ENCODE measurements at places on chromosomes 6 and 20. TPM values are rescaled to one million over a fixed set of nuclear protein-coding genes. Genes with fewer than 3 reads are reported as not detected.
A peak's percentile ranks its signal among the peaks of the same experiment; 100 is the strongest.

DNA sequence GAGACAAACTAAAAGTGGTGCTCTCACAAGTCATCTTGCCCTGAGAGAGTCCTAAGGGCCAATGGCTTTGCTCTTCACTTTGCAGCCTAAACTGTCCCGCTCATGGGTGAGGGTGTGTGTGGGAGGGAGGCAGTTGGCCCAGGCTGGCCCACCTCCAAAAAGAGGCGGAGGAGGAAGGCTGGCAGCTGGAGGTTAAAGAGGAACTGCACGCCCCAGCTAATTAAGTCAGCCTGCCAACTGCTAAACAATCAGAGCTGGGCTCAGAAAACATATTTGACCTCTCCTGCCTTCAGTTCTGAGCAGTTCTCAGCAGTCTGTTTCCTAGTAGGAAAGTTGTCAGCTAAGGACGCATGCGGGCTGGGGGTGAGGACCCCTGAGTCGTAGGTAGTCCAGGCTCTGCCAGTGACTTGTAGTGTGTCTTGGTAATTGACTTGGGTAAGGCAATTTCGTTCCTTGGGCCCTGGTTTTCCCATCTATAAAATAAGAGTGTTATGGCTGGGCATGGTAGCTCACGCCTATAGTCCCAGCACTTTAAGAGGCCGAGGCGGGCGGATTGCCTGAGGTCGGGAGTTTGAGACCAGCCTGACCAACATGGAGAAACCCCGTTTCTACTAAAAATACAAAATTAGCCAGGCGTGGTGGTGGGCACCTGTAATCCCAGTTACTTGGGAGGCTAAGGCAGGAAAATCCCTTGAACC, 17.0 kb downstream of the GSS start:
- DNase-seq = peak; percentile 27
- H3K27me3 ChIP-seq = no peaks in the 10 kb centered on the region
- no peak overlapping the region for H3K27ac ChIP-seq
- H3K4me3 ChIP-seq = no peak overlapping the region

- no peaks in the 10 kb centered on the region for H3K36me3 ChIP-seq
- H3K4me1 ChIP-seq = no peaks in the 10 kb centered on the region
- H3K27ac ChIP-seq = no peak overlapping the region
- H3K27me3 ChIP-seq = no peaks in the 10 kb centered on the region
- no peak overlapping the region for H3K4me3 ChIP-seq
- no peak for DNase-seq
These were observed 490.9 kb upstream of the JARID2 start for GRCh38 chr6:14754751-14755513.

DNA sequence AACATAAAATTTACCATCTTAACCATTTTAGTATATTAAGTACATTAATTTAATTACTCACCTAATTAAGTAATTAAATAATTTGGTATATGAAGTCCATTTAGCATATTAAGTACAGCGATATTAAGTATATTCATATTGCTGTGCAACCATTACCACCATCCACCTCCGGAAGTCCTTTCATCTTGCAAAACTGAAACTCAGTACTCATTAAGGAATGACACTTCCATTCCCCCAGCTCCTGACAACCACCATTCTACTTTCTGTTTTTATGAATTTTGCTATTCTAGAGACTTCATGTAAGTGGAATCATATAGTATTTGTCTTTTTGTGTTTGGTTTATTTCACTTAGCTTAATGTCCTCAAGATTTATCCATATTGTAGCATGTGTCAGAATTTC, 61.1 kb upstream of the GTSF1L start:
- H3K4me3 ChIP-seq = no peak overlapping the region
- H3K4me1 ChIP-seq = no peaks in the 10 kb centered on the region
- DNase-seq = no peak
- H3K27me3 ChIP-seq = no peaks in the 10 kb centered on the region

GRCh38 chr6:155426408-155426945, 29.2 kb downstream of the NOX3 start:
- H3K27ac ChIP-seq = no peak overlapping the region
- H3K27me3 ChIP-seq = no peaks in the 10 kb centered on the region
- no peak overlapping the region for H3K4me3 ChIP-seq
- H3K4me1 ChIP-seq = no peaks in the 10 kb centered on the region
- DNase-seq = no peak

GRCh38 chr6:44010411-44011349, 116.6 kb downstream of the MRPL14 start:
- H3K4me3 ChIP-seq = no peak overlapping the region
- DNase-seq = peak; percentile 19
- no peaks in the 10 kb centered on the region for H3K36me3 ChIP-seq
- no peaks in the 10 kb centered on the region for H3K4me1 ChIP-seq
- H3K27me3 ChIP-seq = no peaks in the 10 kb centered on the region
- peak overlapping the region; percentile 53 for H3K27ac ChIP-seq

TAB2 gene
- 93.6 TPM for total RNA-seq

GRCh38 chr6:137019476-137020272, 25.1 kb downstream of the IL20RA start:
- no peak overlapping the region for H3K27ac ChIP-seq
- H3K36me3 ChIP-seq = no peaks in the 10 kb centered on the region
- H3K4me1 ChIP-seq = no peaks in the 10 kb centered on the region
- no peaks in the 10 kb centered on the region for H3K27me3 ChIP-seq
- no peak for DNase-seq
- H3K4me3 ChIP-seq = no peak overlapping the region

GRCh38 chr6:34748757-34749156, 8.5 kb upstream of the SNRPC start:
- no peaks in the 10 kb centered on the region for H3K4me1 ChIP-seq
- no peaks in the 10 kb centered on the region for H3K27me3 ChIP-seq
- no peak overlapping the region for H3K27ac ChIP-seq
- H3K36me3 ChIP-seq = no peaks in the 10 kb centered on the region

GRCh38 chr6:137870744-137871247, 3.7 kb downstream of the TNFAIP3 start:
- H3K27ac ChIP-seq = peak overlapping the region; percentile 52
- H3K27me3 ChIP-seq = no peaks in the 10 kb centered on the region
- no peak for DNase-seq
- no peaks in the 10 kb centered on the region for H3K36me3 ChIP-seq

GRCh38 chr6:84137989-84138575, 89.4 kb downstream of the CEP162 start:
- H3K27ac ChIP-seq = no peak overlapping the region
- DNase-seq = no peak
- H3K4me3 ChIP-seq = no peak overlapping the region

HFE gene
- total RNA-seq = 1.2 TPM

ARFGAP1 gene
- 34.4 TPM for total RNA-seq

- no peaks in the 10 kb centered on the region for H3K4me1 ChIP-seq
- no peak for DNase-seq
- no peak overlapping the region for H3K4me3 ChIP-seq
- H3K27me3 ChIP-seq = no peaks in the 10 kb centered on the region
- no peak overlapping the region for H3K27ac ChIP-seq
These were observed 38.3 kb upstream of the SMLR1 start for GRCh38 chr6:130788954-130789353.

DNA sequence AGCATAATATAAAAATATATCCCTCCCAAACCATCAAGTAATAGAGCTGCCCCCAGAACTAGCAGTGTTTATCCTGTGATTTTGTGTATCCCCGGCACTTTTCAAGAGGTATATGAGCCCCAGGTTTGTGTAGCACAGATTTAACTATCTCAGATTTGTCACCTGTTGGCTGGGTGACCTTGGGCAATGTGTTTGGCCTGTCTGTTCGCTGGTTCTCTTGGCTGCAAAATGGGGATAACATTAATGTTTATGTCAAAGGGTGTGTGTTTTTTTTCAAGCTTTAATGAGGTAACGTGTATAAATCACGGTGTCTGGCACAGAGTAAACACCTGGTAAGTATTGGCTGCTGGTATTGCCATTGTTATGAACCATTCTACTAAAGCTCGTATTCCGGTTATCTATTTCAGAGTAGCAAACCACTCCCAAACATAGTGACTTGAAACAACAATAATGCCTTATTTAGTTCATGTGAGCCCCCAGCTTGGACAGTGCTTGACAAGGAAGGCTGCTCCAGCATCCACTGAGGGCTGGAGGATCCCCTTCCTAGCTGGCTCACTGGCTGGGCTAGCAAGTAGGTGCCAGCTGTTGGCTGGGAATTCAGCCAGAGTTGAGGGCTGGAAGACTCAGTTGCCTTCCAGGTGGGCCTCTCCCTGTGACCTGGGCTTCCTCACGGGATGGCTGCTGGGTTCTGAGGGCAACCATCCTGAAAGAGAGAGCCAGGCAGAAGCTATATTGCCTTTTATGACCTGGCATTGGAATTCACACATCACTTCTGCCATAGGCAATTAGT, 36.2 kb downstream of the PDRG1 start:
- no peaks in the 10 kb centered on the region for H3K36me3 ChIP-seq
- H3K4me3 ChIP-seq = no peak overlapping the region
- H3K27ac ChIP-seq = no peak overlapping the region
- DNase-seq = no peak
- no peaks in the 10 kb centered on the region for H3K27me3 ChIP-seq
- H3K4me1 ChIP-seq = no peaks in the 10 kb centered on the region

TNFRSF21 gene
- 5.0 TPM for total RNA-seq

APMAP gene
- 52.6 TPM for total RNA-seq

BTNL2 gene
- total RNA-seq = not detected

- DNase-seq = no peak
- H3K27me3 ChIP-seq = no peaks in the 10 kb centered on the region
- no peaks in the 10 kb centered on the region for H3K4me1 ChIP-seq
- no peak overlapping the region for H3K27ac ChIP-seq
- H3K4me3 ChIP-seq = no peak overlapping the region
These were observed 128.4 kb upstream of the JAG1 start for GRCh38 chr20:10802236-10802635.

GPLD1 gene
- 6.5 TPM for total RNA-seq

FOXS1 gene
- total RNA-seq = 6.2 TPM

EDEM2 gene
- 13.3 TPM for total RNA-seq

PRL gene
- total RNA-seq = not detected

PDCD2 gene
- 29.7 TPM for total RNA-seq

ANGPT4 gene
- total RNA-seq = 0.55 TPM

DNA sequence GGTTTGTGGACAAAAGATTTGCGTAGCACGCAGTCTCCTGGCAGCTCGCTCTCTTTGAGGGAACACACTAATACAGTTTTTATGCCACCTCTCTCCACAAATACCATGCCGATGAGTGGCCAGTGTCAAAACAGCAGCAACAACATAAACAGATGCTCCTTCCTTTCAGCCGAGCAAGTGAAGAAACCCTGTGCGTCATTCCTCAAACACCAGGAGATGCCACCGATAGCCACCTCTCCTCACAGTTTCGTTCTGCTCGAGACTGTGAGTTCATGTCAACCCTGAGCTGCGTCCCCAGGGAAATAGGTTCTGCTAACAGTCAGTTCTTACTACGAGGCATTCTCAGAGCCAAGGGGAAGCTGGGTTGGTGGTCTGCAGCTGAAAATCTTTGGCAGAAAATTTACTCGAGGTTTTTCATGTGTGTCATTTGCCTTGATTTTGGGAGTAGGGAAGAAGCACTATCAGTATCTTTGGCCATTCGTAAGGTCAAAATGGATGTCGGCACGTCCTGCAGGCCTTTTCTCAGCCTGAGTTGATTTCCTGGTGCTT, 59.9 kb downstream of the EYA2 start:
- no peak overlapping the region for H3K4me3 ChIP-seq
- DNase-seq = no peak
- H3K4me1 ChIP-seq = no peaks in the 10 kb centered on the region

GRCh38 chr20:51666126-51666525, 102.1 kb downstream of the ATP9A start:
- H3K4me1 ChIP-seq = no peaks in the 10 kb centered on the region
- no peaks in the 10 kb centered on the region for H3K36me3 ChIP-seq
- H3K27ac ChIP-seq = no peak overlapping the region
- no peaks in the 10 kb centered on the region for H3K27me3 ChIP-seq

GRCh38 chr20:11452326-11452725, 465.4 kb upstream of the BTBD3 start:
- peak overlapping the region; percentile 62 for H3K27ac ChIP-seq
- no peak for DNase-seq
- no peaks in the 10 kb centered on the region for H3K27me3 ChIP-seq
- H3K4me3 ChIP-seq = no peak overlapping the region

- H3K36me3 ChIP-seq = no peaks in the 10 kb centered on the region
- no peak for DNase-seq
- peaks cover 8% of the 10 kb centered on the region for H3K4me1 ChIP-seq
- no peaks in the 10 kb centered on the region for H3K27me3 ChIP-seq
- peak overlapping the region; percentile 100 for H3K4me3 ChIP-seq
- peak overlapping the region; percentile 98 for H3K27ac ChIP-seq
These were observed 680 bp upstream of the MTCH1 start for GRCh38 chr6:36986704-36987047.

DNA sequence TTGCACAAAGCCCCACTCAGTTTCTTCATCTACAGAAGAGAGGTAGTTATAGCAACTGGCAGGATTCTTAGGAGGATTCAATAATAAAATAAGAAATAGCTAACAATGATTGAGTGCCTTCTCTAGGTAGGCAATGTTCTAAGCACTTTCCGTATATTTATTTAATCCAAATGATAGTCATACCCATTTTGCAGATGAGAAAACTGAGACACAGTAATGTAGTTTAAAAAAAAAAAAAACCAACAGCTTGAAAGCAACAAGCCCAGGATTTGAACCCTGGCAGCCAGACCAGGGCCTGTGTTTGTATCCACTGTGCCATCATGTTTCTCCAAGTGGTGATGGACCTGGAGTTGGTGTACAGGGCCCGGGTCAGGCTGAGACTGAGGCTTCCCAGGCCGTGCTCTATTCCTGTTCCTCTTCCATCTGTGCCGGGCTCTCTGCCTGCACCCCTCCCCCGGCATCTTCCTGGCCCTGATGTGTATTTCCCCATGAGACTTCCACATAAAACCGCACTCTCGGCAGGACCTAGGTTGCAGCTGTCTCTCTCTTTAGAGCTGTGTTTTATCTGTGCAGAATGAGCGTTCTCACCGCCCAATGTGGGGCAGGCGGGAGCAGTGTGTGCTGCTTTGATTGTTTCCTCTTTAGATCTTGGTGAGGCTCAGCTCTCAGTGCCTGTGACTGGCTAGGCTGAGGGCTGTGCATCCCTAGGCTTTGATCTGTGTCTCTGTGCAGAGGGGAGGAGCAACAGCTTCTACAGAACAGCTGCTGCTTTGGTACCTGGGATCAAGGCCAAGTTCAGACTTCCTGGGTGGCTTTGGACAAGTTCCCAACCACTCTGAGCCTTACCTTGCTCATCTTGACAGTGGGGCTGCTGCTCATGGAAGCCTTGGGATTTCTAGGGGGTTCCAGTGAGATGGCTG, 49.5 kb downstream of the TOX2 start:
- no peak overlapping the region for H3K27ac ChIP-seq
- no peaks in the 10 kb centered on the region for H3K27me3 ChIP-seq
- no peaks in the 10 kb centered on the region for H3K4me1 ChIP-seq
- no peak for DNase-seq
- no peak overlapping the region for H3K4me3 ChIP-seq
